Fibroblast of pulmonary artery (primary cell): ENCODE measurements at places on chromosomes 5 and 9.
A peak's percentile ranks its signal among the peaks of the same experiment; 100 is the strongest.

DNA sequence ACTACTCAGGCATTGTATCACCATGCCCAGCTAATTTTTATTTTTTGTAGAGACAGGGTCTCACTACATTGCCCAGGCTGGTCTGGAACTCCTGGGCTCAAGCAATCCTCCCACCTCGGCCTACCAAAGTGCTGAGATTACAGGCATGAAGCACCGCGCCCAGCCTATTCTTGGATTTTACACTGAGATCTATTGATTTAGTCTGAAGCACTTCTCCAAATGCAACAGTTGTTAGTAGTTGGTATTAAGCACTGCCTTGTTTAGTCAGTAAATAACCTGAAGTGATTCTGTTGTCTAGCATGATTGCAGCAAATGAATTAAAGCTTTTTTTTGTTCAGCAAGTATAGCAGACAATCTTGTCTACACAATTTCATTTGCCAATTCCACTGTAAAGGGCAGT is 8.9 kb upstream of the CCNB1 start:
- no peak for DNase-seq

- DNase-seq, result peak; percentile 98
Observed at GRCh38 chr9:37953775-37954437, 50.0 kb upstream of the SLC25A51 start.

DNA sequence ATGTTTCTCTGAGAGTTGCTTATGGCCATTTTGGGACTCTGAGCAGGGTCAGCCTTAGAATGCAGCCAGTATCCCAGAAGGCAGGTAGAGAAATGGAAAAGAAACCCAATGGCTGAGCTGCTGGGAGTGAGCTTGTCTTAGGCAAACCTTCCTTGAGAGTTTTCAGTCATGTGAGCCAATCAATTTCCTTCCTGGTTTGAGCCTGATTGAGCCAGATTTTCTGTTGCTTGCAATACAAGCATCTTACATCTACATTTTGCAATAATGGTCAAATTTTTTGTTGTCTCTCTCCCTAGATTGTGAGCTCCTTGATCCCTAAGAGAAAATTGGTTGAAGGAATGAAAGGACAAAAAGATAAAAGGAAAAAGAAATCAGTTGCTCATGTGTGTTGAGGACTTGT is 155.3 kb downstream of the SNX18 start:
- DNase-seq, result no peak

DNA sequence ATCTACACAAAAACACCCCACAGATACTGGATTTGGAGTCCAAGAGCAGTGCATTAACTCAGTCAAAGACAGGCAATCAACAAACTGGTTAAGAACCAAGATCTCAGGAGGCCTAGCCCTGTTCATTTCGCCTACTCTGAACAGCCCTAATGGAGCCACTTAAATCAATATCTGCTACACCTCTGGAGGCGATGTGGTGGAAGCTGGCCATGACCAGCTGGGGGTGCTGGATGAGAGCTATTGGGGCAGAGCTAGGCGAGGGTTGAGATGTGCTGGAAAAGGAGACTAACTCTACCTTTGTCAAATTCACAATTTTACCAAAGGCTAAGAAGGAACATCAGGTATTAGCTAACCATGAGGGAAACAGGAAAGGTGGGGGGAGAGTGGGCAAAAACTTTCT is 23.3 kb upstream of the ARSB start:
- no peak for DNase-seq

GRCh38 chr5:77003246-77003645 is 27.0 kb upstream of the AGGF1 start:
- DNase-seq, result no peak

DNA sequence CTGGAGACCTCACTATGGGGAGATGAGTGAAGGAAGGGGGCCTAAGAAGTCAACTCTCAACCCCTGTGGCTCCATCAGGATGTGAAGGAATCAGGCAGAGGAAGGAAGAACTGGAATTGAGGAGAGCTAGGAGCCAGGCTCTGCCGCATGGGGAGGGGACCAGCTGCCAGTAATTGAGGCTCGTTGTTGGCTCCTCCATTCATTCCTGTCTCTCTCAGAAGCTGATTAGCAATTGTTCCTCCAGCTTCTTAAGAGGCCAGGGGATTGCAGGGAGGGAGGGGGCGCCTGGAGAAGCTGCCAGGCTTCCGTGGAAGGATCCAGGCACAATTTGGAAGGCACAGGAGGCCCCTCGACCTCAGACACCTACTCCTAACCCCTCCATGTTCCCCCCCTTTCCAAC is 20.5 kb upstream of the TTLL11 start:
- no peak for DNase-seq

DNA sequence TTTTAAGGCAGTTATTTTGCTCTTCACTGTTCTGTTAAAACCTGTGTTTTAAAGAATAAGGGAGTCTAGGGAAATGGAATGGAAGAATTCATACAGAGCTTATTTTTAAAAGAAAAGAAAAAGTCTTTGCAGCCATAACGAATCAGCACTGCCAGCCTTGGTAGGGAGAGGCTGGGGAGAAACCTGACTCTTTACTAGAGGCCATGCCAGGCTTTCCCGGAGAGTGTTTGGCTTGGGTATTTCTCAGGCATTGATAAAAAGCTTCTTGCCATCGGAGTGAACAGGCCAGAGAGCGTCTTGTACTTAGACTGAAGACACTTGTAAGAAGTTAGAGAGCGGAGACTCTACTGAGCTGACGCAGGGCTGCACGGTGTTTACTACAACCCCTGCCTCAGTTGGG is 72.7 kb upstream of the NFIL3 start:
- no peak for DNase-seq

DNA sequence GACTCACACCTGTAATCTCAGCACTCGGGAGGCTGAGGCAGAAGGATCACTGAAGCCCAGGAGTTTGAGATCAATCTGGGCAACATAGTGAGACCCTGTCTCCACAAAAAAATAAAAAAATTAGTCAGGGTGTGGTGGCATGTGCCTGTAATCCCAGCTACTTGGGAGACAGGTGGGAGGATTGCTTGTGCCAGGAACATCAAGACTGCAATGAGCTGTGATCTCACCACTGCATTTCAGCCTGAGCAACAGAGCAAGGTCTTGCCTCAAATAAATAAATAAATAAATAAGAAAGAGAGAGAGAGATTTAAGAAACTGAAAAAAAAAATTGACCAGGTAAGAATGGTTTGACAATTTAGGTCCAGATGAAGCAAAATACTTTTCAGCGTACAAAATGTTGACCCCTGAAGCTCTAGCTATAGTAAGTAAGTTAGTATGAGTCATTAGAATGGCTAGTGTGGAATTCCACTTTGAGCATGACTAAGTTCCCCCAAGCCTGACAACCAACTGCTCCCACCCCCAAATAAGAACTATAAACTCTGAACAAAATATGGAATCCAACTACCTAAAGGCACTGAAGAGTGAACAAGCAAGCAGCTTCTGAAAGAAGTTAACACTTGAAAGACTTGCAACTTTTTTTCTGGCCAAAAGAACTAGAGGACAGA is 217.8 kb upstream of the TLE4 start:
- peak; percentile 18 for DNase-seq

DNA sequence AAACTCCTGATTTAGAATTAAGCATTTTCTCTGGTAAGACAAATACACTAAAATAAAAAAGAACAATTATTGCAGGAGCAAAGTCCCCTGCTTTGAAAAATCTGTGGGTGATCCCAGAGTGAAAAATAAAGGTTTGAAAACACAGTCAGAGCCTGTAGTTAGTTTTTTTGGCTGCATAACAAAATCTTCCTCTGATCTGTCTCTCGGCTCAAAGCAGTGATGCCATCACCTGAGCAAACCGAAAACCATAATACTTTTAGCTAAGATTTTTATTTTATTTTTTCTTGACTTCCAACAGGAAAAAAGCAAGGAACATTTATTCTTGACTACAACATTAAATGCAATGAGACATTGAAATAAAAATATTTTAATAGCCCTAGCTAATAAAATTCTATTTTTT is 1.2 kb downstream of the CDH18 start:
- no peak for DNase-seq

- no peak for DNase-seq
Observed at GRCh38 chr9:133981958-133982681, 10.0 kb downstream of the VAV2 start.

GRCh38 chr9:77944556-77945243 is 86.9 kb downstream of the GNAQ start:
- no peak for DNase-seq

GRCh38 chr5:32027093-32027716 is 146.9 kb downstream of the GOLPH3 start:
- DNase-seq, result no peak

DNA sequence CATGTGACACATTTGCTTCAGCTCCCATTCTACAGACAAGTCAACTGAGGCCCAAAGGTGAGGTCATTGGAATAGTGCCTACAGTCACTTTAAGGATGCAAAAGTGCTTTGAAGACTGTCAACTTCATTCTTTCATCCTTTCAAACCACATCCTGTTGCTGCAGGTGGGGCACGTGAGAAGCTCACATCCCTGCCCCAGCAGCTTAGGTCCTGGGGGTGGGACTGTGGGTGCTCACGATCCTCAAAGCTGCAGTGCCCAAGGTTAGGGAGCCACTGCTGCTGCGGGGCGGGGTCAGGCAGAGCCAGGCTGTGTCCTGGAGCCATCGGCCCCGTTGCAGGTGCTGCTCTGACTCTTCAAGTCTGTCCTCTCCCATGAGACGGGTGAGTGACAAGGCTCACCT is 57.9 kb upstream of the IER5L start:
- DNase-seq, result no peak

DNA sequence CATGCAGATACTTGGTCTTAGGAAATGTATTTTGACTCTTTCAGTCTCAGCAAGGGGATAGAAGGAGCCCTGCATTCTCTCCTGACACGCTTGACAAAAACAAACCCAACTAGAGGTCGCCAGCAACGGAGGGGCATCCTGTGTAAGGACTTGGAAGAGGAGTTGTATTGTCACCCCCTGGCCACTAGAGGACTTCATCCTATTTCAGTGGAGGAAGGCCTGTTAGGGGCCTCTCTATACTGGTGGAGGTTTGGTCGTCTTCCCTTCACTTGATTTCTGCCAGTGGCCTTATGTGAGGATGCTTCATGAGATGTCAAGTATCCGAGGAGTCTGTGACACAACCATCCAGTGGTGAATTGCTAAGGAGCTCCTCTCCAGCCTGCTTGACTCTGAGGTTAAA is 122.8 kb upstream of the STC2 start:
- DNase-seq, result peak; percentile 38

- DNase-seq, result peak; percentile 56
Observed at GRCh38 chr9:29044959-29045358, 1471.7 kb upstream of the C9orf72 start.

DNA sequence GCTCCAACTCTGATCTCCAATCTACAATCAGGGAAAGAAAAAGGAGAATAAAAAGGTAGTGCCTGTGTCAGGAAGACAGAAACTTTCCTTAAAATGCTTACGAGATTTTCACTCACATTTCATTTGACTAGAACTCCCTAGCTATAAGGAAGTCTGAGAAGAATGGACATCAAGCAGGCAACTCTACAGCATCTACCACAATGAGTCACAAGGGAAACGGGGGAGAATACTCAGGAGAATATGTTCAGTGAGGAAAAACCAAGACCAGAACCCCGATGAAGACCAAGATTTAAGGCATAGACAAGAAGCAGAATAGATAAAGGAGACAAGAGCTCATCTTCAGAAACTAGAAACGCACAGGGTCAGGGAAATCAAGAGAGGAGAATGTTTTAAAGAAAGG is 9.0 kb upstream of the SETD9 start:
- peak; percentile 48 for DNase-seq

DNA sequence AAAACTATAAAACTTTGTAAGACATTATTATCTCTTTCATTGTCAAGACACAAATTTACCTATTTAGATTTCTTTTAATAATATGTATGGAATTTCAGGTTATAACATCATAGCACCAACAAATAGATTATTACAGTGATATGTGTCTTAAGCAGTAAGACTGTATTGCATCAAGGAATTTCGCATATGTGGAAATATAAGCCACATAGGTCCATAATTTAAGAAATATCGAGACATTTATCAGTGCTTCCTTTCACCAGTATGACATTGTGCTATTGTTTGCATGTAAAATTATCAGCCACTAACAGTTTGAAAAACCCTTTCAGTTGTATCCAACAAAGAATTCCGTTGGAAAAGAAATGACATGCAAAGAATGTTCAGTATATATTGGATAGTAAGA is 186.7 kb upstream of the RASA1 start:
- no peak for DNase-seq

DNA sequence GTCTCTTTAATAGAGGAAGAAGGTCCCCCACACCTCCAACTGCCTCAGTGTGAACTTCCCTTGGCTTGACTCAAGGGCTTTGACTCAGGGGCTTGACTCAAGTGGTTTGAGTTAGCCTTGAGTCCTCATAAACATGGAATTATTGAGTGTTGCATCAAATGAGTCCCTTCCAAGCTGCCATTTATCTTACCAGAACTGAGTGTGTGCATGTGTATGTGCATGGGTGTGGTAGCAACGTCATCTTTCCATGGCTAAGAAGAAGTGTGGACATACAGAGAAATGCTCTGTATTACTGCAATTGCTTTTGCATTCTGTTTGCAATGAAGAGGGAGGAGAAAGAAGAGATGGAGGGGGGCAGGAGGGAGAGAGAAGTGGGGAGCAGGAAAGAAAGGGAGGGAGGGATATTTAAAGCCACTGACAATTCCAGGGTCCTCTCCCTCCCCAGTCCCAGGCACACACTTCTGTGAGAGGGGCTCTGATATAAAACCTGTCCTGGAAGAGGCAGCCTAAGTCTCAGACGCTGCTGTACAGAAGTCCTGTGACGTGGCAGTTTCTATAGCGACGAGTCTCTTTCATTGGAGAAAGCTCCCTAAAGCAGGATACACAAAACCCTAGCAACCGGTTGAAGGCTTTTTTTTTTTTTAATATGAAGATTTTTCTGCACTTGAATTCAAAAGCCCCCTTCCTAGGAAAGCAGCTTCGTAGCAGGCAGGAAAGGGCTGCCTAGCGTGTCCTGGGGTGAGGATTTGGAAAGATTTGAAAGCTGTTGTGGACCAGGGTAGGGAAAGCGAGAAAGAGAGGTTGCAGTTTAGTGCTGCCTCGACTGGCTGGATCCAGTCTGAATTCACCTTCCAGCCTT is 93.3 kb upstream of the MAP1B start:
- DNase-seq, result peak; percentile 53

- DNase-seq, result no peak
Observed at GRCh38 chr9:113436728-113437515, 26.4 kb downstream of the C9orf43 start.

- peak; percentile 10 for DNase-seq
Observed at GRCh38 chr5:180390441-180391190, 37.5 kb upstream of the GFPT2 start.

DNA sequence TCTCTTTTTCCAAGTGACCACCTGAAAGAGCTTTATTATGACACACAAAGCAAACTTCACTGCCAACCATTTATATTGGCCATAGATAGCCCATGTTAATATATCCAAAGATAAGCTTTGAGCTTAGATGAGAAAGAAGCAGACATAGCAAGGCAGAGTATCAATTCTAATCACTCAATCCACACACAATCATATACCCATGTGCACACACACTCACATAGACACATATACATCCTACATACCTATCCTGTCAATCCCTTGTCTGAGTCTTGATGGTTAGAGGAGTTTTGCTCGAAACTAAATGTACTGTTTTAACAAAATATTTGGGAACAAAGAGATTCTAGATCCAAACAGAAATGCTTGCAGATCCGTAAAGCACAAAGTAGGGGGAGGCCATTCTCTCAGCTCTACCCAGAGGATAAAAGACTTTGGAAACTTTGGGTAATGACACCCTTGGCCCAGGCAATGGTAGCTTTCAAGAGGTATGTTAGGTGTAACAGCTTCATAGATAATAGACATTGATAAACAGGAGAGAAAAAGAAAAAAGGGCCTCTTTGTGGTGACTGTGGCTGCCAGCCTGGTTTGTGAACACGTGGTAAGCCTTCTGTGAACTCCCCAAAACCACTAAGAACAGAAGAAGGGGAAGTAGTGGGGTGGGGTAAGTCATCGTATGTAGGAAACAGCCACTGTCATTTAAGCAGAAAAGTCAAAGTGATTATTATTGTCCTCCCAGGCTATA is 121.6 kb downstream of the TLR4 start:
- no peak for DNase-seq
